ENCODE measurements at places on chromosomes 4 and X. TPM values are rescaled to one million over a fixed set of nuclear protein-coding genes. Genes with fewer than 3 reads are reported as not detected.

Gene ADGRG2
- total RNA-seq = not detected

GRCh38 chrX:30812326-30812725 lies 76.7 kb downstream of the TAB3 start:
- DNase-seq = no peak

DNA sequence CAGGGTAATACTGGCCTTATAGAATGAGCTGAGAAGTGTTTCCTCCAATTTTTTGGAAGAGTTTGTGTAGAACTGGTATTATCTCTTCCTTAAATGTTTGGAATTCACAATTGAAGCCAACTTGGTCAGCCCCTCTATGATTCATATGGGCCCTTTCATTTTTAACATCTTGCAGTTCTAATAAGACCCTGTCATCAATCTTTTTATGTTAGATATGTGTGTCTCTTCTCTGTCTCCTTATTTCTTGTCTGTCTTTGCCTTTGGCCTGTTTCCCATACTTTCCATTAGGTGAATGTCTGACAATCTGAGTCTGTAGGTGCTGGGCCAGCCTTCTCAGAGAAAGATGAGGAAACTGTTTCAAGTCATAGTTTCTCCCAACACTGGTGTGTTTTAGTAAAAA lies 88.7 kb downstream of the SLC16A2 start:
- DNase-seq = no peak

DNA sequence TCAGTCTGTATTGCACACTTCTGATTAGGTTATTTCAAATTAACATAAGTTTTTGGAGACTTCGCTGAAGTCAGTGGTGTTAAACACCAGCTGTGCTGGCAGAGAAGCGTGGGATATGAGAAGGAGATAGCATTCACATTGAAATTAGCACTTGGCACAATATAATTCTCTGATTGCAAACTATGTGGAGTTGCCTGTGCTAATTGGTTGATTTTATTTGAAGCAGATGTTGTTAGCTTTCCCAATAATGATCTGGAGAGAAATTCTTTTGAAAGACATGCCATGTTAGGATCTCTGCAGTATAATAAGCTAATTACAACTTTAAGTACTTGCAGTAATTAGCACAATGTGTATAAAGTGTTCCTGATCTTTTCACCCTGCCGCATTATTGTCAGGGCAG lies 367.4 kb upstream of the ARX start:
- no peak for DNase-seq

- no peak for DNase-seq
Observed at GRCh38 chr4:185995665-185996064, 73.3 kb upstream of the TLR3 start.

Gene REPS2
- 0.31 TPM for total RNA-seq

DNA sequence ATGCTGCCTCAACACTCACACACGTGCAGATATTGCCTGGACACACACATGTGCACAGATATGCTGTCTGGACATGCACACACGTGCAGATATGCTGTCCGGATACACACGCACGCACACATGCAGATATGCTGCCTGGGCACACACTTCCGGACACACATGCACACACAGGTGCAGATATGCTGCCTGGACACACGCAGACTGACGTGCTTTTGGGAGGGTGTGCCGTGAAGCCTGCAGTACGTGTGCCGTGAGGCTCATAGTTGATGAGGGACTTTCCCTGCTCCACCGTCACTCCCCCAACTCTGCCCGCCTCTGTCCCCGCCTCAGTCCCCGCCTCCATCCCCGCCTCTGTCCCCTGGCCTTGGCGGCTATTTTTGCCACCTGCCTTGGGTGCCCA lies 14.7 kb downstream of the FGFRL1 start:
- no peak for DNase-seq

Gene NDNF
- 0.17 TPM for total RNA-seq

- DNase-seq = no peak
Observed at GRCh38 chr4:54484383-54484782, 173.4 kb upstream of the KIT start.

- no peak for DNase-seq
Observed at GRCh38 chr4:106671716-106672115, 303.1 kb upstream of the GIMD1 start.

DNA sequence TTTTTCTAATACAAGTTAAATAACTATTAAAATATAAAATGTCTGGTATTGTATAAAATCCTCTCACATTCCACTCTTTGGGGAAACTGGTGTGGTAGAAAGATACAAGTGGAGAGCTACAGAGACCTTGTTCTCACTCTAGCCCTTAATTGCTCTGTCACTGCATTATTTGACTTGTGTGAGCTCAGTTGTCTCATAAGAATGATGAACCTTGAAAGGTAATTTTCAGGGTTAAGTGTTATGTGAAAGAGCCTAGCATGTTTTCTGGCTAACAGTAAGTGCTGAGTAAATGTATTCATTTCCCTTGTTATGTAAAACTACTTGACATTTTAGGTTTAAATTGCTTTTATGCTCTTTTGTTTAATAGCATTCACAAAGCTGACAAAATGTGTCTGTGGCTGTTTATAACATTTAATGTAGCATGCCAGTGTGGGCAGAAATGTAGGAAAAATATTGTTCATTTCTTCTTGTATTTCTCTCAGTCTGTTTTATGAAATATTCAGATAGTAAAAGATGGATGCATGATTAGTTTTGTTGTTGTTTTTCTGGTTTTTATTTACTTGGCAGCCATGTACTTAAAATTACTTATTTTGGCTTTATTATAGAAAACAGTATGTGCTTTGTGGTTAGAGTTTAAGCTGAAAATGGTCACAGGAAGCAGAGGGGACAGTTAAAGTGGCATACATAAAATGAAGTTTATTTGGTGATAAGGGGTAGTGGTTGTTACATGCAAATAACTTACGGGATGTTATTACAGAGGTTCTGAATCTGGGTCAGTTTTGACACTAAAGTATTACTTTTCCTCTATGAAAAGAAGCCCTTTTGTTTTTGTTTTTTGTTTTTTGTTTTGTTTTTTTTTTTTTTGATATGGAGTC lies 29.2 kb downstream of the SLAIN2 start:
- no peak for DNase-seq

- DNase-seq = no peak
Observed at GRCh38 chr4:174450786-174451125, 71.5 kb downstream of the HPGD start.

Gene TASL
- 2.6 TPM for total RNA-seq

DNA sequence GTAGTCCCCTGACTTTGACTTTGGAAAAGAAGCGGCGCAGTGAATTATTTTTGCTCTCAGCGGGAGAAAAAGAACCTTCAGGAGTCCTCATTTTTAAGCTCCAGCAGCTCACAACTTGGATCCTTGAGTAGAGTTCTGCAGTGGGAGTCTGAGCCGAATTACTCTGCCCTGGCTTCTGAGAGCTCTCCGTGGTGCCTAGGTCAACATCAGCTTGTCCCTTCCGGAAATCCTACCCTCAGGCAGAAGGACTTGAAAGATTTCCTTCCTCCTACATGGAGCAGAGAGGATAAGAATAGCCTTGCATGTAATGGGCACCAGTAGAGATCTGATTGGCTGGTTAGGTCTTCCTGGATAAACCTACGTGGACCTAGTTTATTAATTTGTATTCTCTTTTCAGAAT lies 549.7 kb upstream of the TENM3 start:
- no peak for DNase-seq

- no peak for DNase-seq
Observed at GRCh38 chr4:119218093-119218492, 5.6 kb downstream of the USP53 start.

DNA sequence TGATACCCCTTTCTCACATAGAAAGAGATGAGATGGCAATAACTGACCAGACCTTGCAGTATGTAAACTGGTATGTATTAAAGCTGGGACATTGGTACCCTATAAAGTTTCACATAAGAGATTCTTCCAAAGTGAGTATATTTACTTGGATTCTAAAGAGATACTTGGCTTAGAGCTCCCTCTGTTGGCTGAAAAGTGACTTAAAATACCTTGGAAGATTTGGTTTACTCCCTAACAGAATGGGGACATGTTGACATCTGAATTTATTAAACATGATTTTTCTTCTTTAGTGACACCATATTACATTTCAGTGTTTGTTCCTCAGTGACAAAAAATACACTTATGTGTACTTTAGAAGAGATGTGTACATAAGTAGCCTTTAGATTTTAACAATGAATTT lies 47.9 kb upstream of the RGN start:
- no peak for DNase-seq

DNA sequence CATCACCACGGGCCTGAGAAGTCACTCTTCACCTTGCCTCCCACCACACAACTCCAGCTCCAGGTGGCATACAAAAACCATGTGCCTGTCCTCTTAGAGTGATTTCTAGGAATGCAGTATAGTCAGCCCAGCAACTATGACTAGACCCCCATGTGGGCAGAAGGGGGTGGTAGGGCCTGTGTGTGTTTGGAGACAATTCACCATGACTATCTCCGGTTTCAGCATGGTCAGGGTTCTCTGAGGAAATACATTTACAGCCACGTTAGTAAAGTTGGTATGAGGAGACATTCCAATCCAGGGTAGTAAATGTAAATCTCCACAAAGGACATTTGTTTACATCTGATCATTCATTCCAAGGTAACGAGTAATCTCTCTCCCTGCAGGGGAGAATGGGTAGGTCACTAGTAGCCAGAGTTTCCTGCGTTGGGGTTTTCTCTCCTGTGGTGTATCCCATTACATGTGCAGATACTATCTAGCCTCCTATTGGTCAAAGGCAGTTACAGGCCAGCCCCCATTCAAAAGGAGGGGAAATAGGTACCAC lies 4.2 kb upstream of the MTMR1 start:
- DNase-seq = no peak

GRCh38 chr4:140151699-140152012 lies 2.3 kb downstream of the MAML3 start:
- DNase-seq = no peak

DNA sequence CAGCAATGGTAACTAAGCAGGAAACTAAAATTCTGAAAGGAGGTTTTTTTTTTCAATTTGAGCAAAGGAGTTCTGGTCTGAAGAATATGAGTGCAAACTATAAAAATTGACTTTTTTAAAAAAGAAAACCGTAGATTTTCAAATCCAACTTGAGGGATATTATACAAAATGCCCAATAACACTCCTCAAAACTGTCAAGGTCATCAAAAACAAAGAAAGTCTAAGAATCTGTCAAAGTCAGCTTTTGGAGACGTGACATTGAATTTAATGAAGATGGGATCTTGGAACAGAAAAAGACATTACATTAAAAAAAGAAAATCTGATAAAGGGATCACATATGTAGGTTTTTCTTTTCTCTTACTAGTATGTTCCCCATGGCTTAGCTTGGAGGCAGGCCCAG lies 40.4 kb upstream of the AR start:
- no peak for DNase-seq

DNA sequence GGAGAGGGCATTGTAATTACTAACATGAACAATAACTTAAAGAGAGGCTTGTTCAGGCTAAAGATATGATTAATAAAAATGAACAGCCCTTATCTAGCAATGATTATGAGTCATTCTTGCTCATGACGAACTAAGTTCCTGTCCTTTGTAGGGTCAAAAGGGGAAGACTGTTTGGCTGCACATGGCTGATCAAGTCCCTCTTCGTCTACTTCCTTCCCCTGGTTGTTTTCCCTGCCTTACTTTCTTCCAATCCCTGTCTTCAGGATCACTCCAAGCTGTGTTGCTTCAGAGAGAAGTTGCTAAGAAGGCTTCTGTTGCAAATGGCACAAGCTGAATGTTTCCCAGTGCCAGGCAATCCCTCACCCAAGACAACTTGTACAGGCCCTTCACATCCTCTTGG lies 115.0 kb upstream of the HS3ST1 start:
- no peak for DNase-seq

Gene EIF2S3
- total RNA-seq = 194 TPM

DNA sequence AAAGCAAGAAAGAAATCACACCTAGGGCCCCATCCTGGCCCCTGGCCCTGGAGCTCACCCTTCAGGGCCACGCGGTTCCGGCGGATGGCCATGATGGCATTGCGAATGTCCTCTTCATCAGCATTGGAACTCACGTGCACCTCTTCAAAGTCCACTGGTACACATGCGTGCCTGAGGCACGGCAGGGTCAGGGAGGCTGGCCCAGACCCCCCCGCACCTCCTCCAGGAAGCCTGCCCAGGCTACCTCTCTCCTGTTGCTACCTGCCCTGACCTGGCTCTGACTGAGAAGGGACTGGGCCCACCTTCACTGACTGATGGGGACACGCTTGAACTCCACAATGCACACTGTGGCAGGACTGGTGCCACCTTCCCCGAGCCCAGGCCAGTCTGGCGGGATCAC lies 4.5 kb downstream of the IDH3G start:
- DNase-seq = no peak

- peak; percentile 62 for DNase-seq
Observed at GRCh38 chrX:154013614-154014360, 5.9 kb downstream of the IRAK1 start.

DNA sequence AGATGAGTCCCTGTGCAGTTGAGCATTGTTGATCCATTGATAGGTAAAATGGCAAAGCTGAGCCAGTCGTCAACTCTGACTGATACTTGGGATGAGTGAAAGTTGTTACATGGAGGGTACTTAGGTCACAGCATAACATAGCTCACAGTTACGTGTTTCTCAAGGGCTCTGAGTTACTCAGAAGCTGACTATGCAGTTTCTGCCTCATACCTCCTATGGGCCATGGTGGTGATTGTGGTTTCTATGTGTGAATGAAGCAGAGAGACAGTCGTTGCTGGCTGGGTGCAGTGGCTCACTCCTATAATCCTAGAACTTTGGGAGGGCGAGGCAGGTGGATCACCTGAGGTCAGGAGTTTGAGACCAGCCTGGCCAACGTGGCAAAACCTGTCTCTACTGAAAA lies 30.8 kb downstream of the FRMPD3 start:
- DNase-seq = no peak

Gene MAGED4
- 1.4 TPM for total RNA-seq

- DNase-seq = peak; percentile 21
Observed at GRCh38 chr4:1366371-1367229, 19.6 kb downstream of the UVSSA start.

DNA sequence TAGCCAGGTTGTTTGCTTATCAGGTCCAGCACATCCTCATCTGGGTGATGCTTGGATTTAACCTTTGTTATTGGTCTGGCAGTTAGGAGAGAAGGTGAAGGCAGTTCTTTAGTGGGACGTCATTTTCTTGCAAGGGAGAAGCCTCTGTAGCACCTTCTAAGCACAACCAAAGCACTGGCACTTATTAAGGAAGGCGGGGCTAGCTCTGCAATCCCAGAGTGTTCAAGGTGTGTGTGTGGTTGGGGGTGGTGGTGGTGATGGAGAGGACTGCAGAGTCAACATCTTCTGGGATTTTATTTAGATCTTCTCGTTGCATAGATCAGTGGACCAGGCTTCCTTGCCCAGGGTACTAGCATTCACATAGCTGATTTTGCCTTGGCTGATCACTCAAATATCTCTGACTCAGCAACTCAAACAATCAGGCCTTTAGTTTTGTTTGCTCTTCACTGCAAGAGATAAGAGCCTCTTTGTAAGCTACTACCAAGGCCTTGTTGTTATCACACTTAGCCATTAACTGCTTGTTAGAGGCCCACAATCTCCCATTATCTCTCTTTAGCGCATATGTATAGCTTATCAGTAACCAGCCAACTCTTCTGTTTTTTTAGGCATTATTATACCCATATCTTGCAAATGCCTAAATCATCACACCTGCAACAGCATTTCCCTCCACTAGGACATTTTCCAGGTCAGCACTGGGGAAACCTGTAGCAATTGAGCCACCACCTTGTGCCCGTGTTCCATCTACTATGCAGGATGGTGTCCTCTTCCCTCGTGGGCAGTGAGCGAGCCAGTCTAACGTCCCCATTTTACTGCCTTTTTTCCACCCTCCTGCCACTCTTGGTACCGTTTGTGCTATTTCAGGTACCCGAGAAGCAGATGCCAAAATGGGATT lies 36.5 kb upstream of the LINC00632 start:
- no peak for DNase-seq

GRCh38 chrX:25015486-25016360 lies at the start of gene ARX:
Gene ARX, minus strand, starts transcription at chrX:25015965. Its CDS starts 228 bp downstream, at chrX:25015737.
- DNase-seq = peak; percentile 36

All from activated naive CD8-positive, alpha-beta T cell treated with anti-CD3 and anti-CD28 coated beads, Interleukin-2, amount 10 ng/mL, durations not matched to agents 7 days and 5 days (primary cell).